AML-193 (cell line): ENCODE measurements at places on chromosomes 13 and 19.

DNA sequence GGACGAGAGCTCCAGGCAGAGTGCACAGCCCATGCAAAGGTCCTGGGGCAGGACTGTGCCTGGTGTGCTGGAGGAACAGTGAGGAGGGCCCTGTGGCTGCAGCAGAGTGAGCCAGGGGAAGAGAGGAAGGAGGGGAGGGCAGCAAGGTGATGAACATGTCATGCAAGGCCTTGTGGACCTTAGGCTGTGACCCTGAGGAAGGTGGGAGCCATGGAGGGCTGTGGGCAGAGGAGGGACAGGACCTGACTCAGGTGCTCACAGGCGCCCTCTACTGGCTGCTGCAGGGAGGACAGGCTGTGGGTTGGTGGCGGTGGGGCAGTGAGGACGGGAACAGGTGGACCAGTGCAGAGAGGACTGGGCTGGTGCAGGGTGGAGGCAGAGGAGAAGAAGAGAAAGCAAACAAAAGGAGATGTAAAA lies 170.3 kb downstream of the PTPRS start:
- DNase-seq, result no peak

- DNase-seq, result no peak
These were observed 64.9 kb downstream of the EFNB2 start for GRCh38 chr13:106470576-106470975.

- DNase-seq, result no peak
These were observed 24.5 kb downstream of the C19orf47 start for GRCh38 chr19:40323705-40324104.

DNA sequence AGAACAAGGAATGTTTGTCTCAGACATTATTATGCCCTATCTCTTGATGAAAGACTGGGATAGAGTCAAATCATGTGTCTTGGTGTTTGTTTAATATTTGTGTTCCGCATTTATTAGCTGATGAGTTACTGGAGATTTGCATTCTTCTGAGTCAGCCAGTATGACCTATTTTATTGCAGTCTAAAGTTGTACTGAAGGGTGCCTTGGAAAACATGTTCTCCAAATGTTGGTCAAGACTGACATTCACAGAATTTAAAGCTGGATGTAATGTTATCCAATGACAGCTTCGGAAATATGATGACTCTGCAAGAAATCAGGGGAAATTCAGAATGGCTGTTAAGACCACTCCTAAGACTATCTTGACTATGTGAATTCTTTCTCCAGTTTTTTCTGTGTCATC lies 134.0 kb downstream of the KCNRG start:
- DNase-seq, result no peak

GRCh38 chr13:73857106-73857505 lies 277.1 kb downstream of the KLF12 start:
- DNase-seq, result no peak

- DNase-seq, result no peak
These were observed 215.1 kb downstream of the RBM26 start for GRCh38 chr13:79190932-79191331.

DNA sequence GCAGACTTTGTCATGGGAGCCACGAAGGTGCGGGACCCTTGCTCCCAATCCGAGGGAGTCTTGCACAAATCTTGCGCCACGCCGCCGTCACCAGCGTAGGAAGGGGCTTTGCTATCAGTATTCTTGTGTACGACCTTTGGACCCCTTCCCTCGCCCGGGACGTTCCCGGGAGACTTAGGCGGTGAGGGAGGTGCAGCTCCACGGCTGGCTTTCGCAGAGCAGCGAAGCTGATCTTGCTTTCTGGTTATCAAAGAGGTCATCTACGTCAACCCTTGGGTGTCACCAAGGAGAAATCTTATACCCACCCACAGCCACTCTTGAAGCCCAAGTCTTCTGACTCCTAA lies 583 bp downstream of the TECR start:
- DNase-seq, result no peak

DNA sequence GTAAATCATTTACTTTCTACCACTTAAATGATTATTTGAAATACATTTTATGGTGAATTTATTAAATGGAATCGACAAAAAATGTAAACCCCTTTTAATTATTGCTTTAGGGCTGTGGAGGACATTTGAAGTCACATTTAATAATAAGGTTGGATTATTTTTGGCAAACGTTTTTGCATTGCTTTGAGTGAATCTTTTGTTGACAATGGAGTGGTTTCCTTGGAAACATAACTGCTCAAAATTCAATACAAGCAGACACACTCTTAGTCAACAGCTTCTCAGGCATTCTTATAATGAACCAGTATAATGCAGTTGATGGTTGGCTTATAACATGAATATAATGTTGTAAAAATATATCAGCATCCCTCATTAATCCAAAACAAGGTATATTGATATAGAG lies 104.7 kb downstream of the DCLK1 start:
- DNase-seq, result no peak

GRCh38 chr19:29860492-29860891 lies 48.7 kb downstream of the CCNE1 start:
- DNase-seq, result no peak

GRCh38 chr13:23859904-23860303 lies 29.3 kb downstream of the MIPEP start:
- no peak for DNase-seq

- DNase-seq, result no peak
These were observed 1261.8 kb downstream of the SLITRK5 start for GRCh38 chr13:88932950-88933349.

GRCh38 chr19:15123900-15124299 lies 16.7 kb downstream of the SYDE1 start:
- DNase-seq, result no peak

- DNase-seq, result no peak
These were observed 2.4 kb downstream of the IL27RA start for GRCh38 chr19:14033946-14034345.

GRCh38 chr13:37709318-37709717 lies 110.8 kb upstream of the POSTN start:
- no peak for DNase-seq
